GM23338 (cell line): ENCODE measurements at places on chromosomes 12 and 14. TPM values are rescaled to one million over a fixed set of nuclear protein-coding genes. Genes with fewer than 3 reads are reported as not detected.

TTC6 gene
- not detected in 2 replicates for total RNA-seq

DNA sequence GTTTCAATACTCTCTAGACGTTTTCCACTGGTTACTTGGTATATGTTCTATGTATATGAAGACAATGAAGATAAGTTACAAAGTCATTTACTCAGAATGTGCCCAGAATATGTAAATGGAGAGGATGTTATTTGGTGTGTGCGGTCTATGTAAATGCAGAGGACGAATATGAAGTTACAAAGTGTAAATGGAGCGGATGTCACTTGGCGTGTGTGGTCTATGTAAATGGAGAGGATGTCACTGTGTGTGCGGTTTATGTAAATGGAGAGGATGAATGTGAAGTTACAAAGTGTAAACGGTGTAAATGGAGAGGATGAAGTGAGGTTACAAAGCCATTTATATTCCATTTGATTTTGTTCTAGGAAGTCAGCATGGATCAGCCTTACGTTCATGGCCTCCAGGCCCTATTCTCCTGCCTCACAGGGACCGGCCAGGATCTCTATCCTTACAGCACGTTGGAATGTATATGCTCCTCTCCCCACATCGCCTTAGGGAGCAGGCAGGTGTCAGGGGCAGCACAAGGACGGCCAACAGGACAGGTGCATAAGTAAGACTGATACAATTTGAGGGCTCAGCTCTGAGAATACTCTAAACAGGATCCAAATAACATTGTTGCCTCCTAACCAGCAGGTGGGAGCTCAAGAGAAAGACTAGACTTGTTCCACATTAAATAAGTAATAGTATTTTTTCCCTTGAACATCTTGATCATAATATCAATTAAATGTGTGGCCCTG, 42.4 kb downstream of the GLRX5 start:
- no peak for DNase-seq

GRCh38 chr12:79887890-79888289, 47.0 kb downstream of the PPP1R12A start:
- no peak for DNase-seq

DNA sequence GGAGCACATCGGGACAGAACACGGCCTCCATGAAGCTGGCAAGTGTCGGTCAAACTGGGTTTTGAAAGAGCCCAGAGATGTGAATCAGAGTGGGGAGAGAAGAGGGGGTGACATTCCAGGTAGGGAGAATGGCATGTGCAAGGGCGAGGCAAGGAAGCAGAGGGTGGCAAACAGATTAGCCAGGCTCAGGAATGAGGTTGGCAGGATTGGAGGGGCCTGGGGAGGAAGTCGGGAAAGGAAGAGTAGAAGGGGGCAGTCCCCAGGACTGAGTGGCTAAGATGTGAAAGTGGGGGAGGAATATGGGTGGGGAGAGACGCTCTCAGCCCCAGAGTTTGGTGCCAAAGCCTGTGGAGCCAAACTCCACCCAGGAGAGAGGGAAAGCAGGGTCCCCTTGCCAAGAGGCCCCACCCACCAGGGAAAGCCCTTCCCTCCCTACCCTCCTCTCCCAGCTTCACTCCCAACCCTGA, 5.5 kb upstream of the HDAC7 start:
- peak; percentile 34 for DNase-seq
